Esophagus muscularis mucosa (tissue), 4 donors: ENCODE measurements at places on chromosomes 5 and 9. TPM values are rescaled to one million over a fixed set of nuclear protein-coding genes. Genes with fewer than 3 reads are reported as not detected.

DNA sequence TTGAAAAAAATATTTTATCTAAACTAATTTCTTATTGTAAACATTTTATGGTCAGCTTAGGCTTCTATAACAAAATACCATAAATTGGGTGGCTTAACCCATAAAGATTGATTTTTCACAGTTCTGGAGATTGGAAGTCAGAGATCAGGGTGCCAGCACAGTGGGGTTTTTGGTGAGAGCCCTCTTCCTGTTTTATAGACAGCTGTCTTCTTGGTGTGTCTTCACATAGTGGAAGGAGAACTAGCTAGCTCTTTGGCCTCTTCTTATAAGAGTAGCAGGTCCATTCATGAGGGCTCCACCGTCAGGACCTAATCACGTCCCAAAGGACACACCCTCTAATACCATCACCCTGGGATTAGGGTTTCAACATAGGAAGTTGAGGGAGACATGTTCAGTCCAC is 26.6 kb downstream of the OTULINL start:
- no peak for DNase-seq
- no peaks in the 10 kb centered on the region for H3K36me3 ChIP-seq
- no peaks in the 10 kb centered on the region for H3K27me3 ChIP-seq

DNA sequence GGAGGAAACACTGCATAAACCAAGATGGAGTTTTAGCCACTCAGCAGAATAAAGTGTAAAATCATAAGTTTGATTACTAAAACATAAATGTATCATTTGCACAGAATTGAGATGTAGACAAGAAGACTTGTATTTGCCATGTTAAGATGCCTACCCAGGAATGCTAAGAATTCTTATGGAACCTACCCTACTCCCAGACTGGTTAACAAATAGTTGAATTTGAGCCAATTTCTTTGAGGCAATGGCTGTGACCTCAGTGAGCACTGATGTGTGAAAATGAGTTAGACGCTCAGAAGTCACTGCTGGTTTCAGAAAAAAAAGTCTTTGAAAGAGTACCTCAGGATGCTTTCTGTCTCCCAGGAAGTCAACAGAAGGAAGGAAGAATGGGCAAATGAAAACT is 95.6 kb downstream of the ESM1 start:
- DNase-seq, result no peak
- no peaks in the 10 kb centered on the region for H3K36me3 ChIP-seq
- H3K27me3 ChIP-seq, result no peaks in the 10 kb centered on the region
- no peak overlapping the region for H3K27ac ChIP-seq
- H3K4me3 ChIP-seq, result no peak overlapping the region
- no peaks in the 10 kb centered on the region for H3K4me1 ChIP-seq

The TAF11L10 gene
- total RNA-seq, result not detected

The LCP2 gene
- 20.4 TPM for total RNA-seq

DNA sequence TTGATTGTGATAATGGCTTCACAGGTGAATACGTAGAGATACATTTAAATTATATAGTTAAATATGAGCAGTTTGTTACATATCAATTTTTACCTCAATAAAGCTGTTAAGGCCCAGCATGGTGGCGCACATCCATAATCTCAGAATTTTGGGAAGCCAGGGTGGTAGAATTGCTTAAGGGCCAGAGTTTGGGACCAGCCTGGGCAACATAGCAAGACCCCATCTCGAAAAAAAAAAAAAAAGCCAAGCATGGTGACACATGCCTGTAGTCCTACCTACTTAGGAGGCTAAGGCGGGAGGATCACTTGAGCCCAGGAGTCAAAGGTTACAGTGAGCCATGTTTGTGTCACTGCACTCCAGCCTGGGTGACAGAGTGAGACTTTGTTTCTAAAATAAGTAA is 138.7 kb upstream of the TMEM161B start:
- no peaks in the 10 kb centered on the region for H3K27me3 ChIP-seq
- no peak for DNase-seq
- H3K36me3 ChIP-seq, result no peaks in the 10 kb centered on the region
- no peak overlapping the region for H3K27ac ChIP-seq

GRCh38 chr9:17970277-17970676 is 391.4 kb downstream of the SH3GL2 start:
- no peaks in the 10 kb centered on the region for H3K27me3 ChIP-seq
- no peak overlapping the region for H3K4me3 ChIP-seq
- no peaks in the 10 kb centered on the region for H3K36me3 ChIP-seq
- peaks cover 19% of the 10 kb centered on the region for H3K4me1 ChIP-seq
- DNase-seq, result no peak
- no peak overlapping the region for H3K27ac ChIP-seq

The FOXD4L4 gene
- total RNA-seq, result not detected

The CYLC2 gene
- not detected for total RNA-seq

DNA sequence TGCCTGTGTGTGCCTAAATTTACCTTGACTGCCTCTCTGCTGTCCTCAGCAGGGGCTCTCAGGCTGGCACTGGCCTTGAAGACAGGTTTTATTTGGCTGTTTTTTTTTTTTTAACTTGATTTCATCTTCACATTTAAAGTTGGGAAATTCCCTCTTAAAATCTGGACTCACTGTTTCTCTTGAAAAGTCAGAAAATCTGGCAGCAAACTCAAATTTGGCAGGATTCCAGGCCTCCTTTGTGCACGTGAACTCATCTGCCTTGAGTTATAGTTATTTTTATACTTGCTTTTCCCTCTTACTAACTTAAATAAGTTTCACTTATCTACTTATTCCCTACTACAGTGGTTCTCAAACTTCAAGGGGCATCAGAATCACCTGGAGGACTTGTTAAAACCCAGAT is 118.4 kb upstream of the MAP3K1 start:
- peaks cover 21% of the 10 kb centered on the region for H3K4me1 ChIP-seq
- no peak overlapping the region for H3K27ac ChIP-seq

DNA sequence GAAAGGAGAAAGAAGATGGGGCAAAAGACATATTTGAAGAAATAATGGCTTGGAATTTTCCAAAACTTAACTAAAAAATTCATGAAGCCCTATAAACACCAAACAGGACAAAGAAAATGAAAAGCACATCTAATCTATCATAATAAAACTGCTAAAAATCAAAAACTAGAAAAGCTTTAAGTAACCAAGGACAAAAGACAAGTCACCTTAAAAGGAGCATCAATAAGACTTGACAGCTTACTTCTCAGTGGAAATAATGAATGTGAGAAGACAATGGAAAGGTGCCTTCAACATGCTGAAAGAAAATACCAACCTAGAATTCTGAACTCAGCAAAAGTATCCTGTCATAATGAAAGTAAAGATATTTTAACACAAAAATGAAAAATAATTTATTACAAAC is 27.0 kb downstream of the GTF3C4 start:
- no peaks in the 10 kb centered on the region for H3K27me3 ChIP-seq
- H3K27ac ChIP-seq, result no peak overlapping the region
- peaks cover 4% of the 10 kb centered on the region for H3K36me3 ChIP-seq
- no peak overlapping the region for H3K4me3 ChIP-seq
- no peak for DNase-seq

The SLC46A2 gene
- 0.42 TPM for total RNA-seq

DNA sequence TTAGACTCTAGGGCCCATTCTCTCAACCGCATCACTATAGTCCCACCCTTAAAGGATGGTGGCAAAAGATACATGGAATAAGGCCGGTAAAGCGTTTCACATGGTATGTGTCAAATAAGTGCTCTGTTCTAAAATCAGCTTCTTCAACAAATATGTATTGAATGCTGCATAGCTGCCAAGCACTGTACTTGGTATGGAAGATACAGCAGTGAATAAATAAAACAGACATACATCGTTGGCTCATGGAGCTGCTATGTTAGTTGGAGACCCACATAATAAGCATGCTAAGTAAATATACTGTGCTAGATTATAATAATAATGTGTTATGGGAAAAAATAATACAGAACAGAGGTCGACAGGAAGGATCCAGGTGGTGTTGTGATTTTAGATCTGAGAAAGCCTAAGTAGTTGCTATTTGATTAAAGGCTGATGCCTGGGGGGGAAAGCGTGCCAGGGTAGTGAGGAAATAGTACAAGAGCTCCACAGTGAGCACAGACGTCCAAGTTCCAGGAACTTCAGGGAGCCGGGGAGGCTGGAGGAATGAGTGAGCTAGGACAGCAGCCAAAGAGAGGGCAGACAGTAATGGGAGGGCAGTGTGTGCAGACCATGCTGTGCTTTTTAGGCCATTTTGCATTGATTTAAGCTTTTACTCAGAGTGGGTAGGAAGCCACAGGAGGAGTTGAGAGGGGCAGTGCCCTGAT is 93.7 kb downstream of the JAKMIP2 start:
- H3K27ac ChIP-seq, result no peak overlapping the region
- H3K36me3 ChIP-seq, result no peaks in the 10 kb centered on the region
- peaks cover 37% of the 10 kb centered on the region for H3K4me1 ChIP-seq
- H3K4me3 ChIP-seq, result no peak overlapping the region
- H3K27me3 ChIP-seq, result no peaks in the 10 kb centered on the region
- no peak for DNase-seq

The SPAG8 gene
- total RNA-seq, result 2.0 TPM

- H3K27me3 ChIP-seq, result no peaks in the 10 kb centered on the region
- DNase-seq, result no peak
- peaks cover 55% of the 10 kb centered on the region for H3K4me1 ChIP-seq
Measured at GRCh38 chr5:88879724-88880123, 3.3 kb downstream of the MEF2C start.

- no peaks in the 10 kb centered on the region for H3K36me3 ChIP-seq
- no peak overlapping the region for H3K4me3 ChIP-seq
- H3K4me1 ChIP-seq, result peaks cover 33% of the 10 kb centered on the region
- DNase-seq, result no peak
- no peak overlapping the region for H3K27ac ChIP-seq
Measured at GRCh38 chr5:100542086-100542485, 6.9 kb downstream of the FAM174A start.

- H3K27me3 ChIP-seq, result no peaks in the 10 kb centered on the region
- no peak for DNase-seq
- H3K4me3 ChIP-seq, result peak overlapping the region; percentile 72
- peak overlapping the region; percentile 88 for H3K27ac ChIP-seq
- H3K4me1 ChIP-seq, result peaks cover 43% of the 10 kb centered on the region
Measured at GRCh38 chr5:14663734-14664269, 716 bp upstream of the OTULIN start.

DNA sequence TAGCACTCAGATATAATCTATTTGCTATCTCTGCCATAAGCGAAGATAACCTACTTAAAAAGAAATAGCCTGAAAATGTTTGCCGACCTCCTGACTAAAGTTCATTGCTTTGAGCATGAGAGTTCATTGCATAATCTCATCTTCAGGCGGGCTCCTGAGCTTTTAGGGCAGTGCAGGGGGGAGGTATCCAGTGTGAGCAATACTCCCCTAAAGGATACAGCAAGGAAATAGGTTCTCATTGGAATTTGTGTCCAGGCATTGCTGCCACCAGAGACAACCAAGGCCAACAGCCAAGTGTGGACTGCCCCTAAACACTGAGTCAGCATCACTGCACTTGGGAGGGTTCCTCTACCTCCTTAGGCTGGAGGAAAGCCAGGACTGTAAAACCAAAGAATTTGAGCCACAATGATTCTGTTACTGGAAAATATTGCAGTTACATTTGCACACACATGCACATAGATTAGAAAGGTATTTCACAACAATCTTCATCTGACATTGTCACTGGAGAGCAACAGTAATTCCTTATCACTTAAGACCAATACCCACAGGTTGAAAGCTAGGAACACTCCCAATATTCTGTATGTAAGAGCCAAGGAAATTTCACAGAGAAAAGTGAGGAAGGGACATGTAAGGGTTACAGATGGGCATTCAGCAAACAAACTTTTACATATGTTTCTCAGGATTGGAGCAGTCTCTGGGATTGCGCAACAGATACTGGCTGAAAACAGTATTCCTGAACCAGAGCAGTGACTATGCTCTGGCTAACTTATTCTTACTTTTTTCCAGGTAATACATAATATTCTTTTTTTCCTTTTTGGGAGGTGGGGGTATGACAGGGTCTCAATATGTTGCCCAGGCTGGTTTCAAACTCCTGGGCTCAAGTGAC is 98.6 kb upstream of the TLE1 start:
- no peak overlapping the region for H3K27ac ChIP-seq
- no peak overlapping the region for H3K4me3 ChIP-seq
- H3K36me3 ChIP-seq, result no peaks in the 10 kb centered on the region
- DNase-seq, result no peak
- H3K4me1 ChIP-seq, result no peaks in the 10 kb centered on the region

DNA sequence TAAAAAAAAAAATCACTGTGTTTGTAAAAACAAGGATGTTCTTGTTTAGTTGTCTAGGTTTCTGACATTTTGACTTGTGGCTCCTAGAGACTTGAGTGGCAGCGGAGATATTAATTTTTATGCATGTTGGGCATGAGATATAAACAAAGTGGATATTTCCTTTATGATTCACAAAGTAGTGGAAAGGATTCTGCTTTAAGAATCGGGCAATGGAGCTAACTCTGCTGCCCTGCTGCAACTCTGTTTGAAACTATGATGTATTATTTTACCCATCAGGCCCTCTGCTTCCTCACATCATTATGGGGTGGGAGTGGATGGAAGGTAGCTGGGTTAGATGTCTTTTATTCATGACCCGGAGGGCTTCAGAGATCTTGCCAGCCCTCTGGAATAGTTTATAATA is 94.1 kb upstream of the CD180 start:
- no peak for DNase-seq
- peaks cover 82% of the 10 kb centered on the region for H3K4me1 ChIP-seq
- no peak overlapping the region for H3K4me3 ChIP-seq
- H3K27ac ChIP-seq, result peak overlapping the region; percentile 72

GRCh38 chr5:56669534-56670483 is 145.5 kb upstream of the MAP3K1 start:
- no peaks in the 10 kb centered on the region for H3K36me3 ChIP-seq
- peak overlapping the region; percentile 17 for H3K27ac ChIP-seq
- H3K4me1 ChIP-seq, result peaks cover 5% of the 10 kb centered on the region
- no peaks in the 10 kb centered on the region for H3K27me3 ChIP-seq
- no peak overlapping the region for H3K4me3 ChIP-seq
- DNase-seq, result no peak

The MCIDAS gene
- total RNA-seq, result not detected

The TRIM7 gene
- total RNA-seq, result 2.7 TPM

- no peak for DNase-seq
- no peak overlapping the region for H3K27ac ChIP-seq
Measured at GRCh38 chr5:17802256-17802655, 168.0 kb downstream of the TAF11L14 start.

DNA sequence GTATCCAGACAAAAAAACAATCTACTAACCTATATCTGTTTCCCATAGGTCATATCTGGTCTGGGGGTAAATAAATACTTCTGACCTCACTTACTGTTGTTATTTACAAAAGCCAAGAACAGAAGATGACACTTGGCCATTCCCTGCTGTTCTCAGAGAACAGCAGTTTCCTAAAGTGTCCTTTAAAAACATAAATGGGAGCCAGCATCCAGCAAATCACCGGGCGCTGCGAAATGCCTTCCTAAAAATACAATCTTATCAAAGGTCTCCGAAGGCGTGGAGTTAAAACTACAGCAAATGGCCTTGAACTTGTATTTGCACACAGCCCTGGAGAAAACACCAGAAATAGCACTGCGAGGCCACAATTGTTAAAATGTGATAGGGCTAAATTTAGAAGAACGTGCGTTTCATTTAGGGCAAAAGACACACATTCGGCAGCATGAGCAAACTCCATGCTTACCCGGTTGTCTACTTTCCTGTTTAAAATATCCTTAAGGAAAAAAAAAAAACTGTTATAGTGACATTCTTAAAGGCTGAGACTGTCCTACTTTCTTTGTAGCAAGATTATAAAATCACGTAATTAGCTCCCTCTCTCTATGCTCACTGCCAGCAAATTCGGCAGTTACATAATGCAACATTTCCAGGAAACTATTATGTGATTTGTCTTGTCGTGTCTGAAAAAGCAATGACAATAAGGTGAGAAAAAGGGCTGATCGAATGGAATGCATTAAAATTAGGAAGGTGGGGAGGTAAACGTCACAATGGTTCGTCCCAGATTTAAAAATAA is 1.5 kb downstream of the NFIL3 start:
- H3K27ac ChIP-seq, result peak overlapping the region; percentile 99
- no peaks in the 10 kb centered on the region for H3K27me3 ChIP-seq
- H3K36me3 ChIP-seq, result no peaks in the 10 kb centered on the region
- DNase-seq, result no peak
